Stimulated activated memory B cell treated with anti-CD40 and anti-IgM and Interleukin-4, amounts not matched to agents 10 μg/mL and 1 μg/mL and 100 μg/mL, for 72 hours (primary cell): ENCODE measurements at places on chromosomes 1 and 21.
A peak's percentile ranks its signal among the peaks of the same experiment; 100 is the strongest.

DNA sequence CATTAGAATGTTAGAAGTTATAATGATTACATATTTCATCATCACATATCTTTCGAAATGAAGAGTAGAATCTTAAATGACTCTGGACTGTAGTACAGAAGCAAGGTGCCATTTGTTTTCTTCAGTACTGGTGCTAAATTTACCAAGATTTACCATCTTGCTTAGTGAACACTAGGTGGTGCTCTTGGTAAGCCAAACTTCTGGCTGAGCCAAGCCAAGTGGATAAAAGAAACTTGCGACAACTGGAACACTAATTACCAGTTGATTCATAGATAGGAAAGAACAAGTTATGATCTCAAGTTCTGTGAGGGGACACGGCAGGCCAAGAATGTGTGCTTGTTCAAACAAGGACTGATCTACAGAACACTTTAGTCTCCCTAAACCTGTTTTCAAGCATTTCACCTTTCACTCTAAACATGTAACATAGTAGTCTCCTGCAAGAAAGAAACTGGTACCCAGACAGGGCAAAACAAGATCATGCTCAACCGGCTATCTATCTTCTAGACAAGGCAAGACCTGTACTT, 19.8 kb downstream of the SPRTN start:
- H3K36me3 ChIP-seq = peaks cover 8% of the 10 kb centered on the region
- ATAC-seq = peak; percentile 74
- H3K4me1 ChIP-seq = peaks cover 8% of the 10 kb centered on the region
- no peak overlapping the region for H3K27ac ChIP-seq
- no peaks in the 10 kb centered on the region for H3K27me3 ChIP-seq

DNA sequence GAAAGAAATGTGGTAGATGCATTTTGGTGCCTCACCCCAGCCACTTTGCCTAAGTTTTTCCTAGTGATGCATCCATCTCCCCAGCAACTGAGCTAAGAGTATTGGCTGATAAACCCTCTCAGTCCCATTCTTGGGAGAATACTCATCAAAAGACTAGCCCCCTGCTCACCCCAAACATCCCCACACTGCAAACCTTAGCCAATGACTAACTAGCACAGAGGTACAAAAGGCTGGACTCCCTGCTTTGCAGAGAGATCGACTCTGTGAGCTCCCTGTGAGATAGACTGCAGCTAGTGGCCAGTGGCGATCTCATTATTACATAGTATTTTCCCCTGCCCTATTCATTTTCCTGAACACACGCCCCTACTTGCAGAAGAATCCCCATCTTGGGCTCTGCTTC, 155.3 kb downstream of the HHIPL2 start:
- H3K4me1 ChIP-seq = no peaks in the 10 kb centered on the region
- no peak for ATAC-seq
- H3K4me3 ChIP-seq = no peak overlapping the region
- peaks cover 41% of the 10 kb centered on the region for H3K27me3 ChIP-seq
- H3K27ac ChIP-seq = no peak overlapping the region

- H3K27ac ChIP-seq = no peak overlapping the region
- H3K4me3 ChIP-seq = no peak overlapping the region
- ATAC-seq = no peak
- no peaks in the 10 kb centered on the region for H3K4me1 ChIP-seq
These were observed 135.5 kb downstream of the GLIS1 start for GRCh38 chr1:53603431-53603830.

DNA sequence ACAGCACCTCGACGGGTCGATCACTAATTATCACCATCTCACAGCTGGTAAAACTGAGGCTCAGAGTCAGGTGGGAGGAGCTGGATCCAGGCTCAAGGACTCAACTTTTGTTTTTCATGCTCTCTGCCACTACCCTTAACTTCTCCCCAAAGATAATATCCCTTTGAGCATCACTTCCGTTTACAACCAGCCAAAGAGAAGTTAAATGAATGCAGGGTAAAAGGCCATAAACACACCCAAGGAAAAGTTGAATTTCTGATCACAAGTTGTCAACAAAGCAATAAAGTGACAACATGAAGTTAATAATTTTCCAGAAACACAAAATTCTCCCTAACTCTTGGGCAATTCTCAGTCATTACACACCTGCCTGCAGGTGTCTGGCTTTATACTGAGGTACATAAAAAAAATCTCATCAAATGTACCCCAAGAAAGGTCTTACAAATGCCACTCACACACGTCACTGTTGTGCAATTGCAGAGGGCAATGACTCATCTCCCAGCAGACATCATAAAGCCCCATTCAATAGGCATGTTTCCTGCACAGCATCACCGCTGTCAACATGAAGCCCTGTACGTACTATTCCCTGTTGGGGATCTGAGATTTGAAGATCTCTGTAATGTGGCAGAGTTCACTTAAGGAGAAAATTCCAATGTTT, 3.4 kb downstream of the OR2T11 start:
- no peak overlapping the region for H3K4me3 ChIP-seq
- no peak overlapping the region for H3K27ac ChIP-seq
- ATAC-seq = no peak
- H3K4me1 ChIP-seq = peaks cover 7% of the 10 kb centered on the region

GRCh38 chr1:152111515-152111968, 3.7 kb downstream of the TCHH start:
- ATAC-seq = no peak
- peaks cover 5% of the 10 kb centered on the region for H3K27me3 ChIP-seq
- H3K27ac ChIP-seq = no peak overlapping the region
- no peak overlapping the region for H3K4me3 ChIP-seq
- H3K4me1 ChIP-seq = no peaks in the 10 kb centered on the region
- H3K36me3 ChIP-seq = no peaks in the 10 kb centered on the region

DNA sequence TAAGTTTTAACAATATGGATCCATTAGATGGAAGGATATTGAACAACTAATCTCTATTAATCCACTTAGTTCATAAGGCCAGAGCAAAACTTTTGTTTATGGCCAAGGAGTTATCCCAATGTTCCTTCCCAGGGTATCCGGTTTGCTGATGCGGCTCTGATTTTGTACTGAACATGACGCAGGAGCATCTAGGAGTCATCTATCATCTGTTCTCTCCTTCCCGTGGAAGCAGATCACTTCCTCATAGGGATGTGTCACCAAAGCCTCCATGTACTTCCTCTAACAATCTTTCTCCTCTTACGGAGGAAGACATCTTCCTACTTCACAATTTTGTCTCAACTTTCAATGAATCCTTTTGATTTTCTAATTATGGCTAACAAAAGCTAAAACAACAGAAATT, 206.6 kb downstream of the APP start:
- H3K36me3 ChIP-seq = peaks cover 7% of the 10 kb centered on the region
- H3K4me3 ChIP-seq = no peak overlapping the region
- ATAC-seq = no peak
- H3K27ac ChIP-seq = no peak overlapping the region

DNA sequence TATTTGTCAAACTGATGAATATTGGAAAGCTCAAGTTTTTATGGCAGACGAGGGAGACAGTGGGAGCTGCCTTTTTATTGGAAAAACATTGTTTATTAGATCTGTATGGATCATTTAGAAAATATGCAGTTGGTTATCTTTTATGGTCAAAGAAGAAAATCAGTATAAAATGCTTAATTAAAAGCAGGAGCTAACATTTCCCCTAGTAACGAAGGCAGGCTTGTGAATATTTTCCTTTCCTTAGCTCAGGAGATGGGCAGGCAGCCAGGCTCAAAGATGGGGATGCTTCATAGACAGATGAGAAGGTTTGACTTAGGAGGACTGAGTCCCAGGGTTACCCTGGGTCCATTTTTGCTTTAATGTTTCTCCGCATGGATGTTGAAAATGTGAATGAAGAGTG, 26.0 kb downstream of the ROR1 start:
- H3K27ac ChIP-seq = no peak overlapping the region
- no peaks in the 10 kb centered on the region for H3K36me3 ChIP-seq
- H3K4me3 ChIP-seq = no peak overlapping the region
- peaks cover 12% of the 10 kb centered on the region for H3K27me3 ChIP-seq
- no peak for ATAC-seq

- peaks cover 9% of the 10 kb centered on the region for H3K27me3 ChIP-seq
- H3K4me3 ChIP-seq = no peak overlapping the region
- H3K27ac ChIP-seq = no peak overlapping the region
- peaks cover 8% of the 10 kb centered on the region for H3K4me1 ChIP-seq
- ATAC-seq = no peak
- no peaks in the 10 kb centered on the region for H3K36me3 ChIP-seq
These were observed 68.5 kb downstream of the RBM11 start for GRCh38 chr21:14284481-14284880.

DNA sequence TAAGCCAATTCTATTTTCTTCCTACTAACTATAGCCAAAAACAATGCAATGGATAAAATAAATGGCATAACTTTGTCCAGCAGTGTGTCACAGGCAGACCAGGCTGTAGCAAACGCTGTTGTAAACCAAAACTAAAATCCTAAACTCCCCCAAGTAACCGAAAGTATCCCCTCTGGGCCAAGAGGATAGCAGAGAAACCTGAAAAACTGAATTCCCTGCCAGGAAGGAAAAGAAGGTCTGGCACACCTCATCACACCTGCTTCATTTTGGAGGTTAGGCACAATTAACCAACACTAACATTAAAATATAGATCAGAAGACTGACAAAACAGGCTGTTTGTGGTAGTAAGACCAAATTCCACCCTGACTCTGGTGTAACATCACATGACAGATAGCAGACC, 356.8 kb upstream of the C1orf87 start:
- no peaks in the 10 kb centered on the region for H3K27me3 ChIP-seq
- H3K36me3 ChIP-seq = no peaks in the 10 kb centered on the region
- H3K27ac ChIP-seq = no peak overlapping the region
- no peak overlapping the region for H3K4me3 ChIP-seq
- ATAC-seq = no peak
- no peaks in the 10 kb centered on the region for H3K4me1 ChIP-seq

DNA sequence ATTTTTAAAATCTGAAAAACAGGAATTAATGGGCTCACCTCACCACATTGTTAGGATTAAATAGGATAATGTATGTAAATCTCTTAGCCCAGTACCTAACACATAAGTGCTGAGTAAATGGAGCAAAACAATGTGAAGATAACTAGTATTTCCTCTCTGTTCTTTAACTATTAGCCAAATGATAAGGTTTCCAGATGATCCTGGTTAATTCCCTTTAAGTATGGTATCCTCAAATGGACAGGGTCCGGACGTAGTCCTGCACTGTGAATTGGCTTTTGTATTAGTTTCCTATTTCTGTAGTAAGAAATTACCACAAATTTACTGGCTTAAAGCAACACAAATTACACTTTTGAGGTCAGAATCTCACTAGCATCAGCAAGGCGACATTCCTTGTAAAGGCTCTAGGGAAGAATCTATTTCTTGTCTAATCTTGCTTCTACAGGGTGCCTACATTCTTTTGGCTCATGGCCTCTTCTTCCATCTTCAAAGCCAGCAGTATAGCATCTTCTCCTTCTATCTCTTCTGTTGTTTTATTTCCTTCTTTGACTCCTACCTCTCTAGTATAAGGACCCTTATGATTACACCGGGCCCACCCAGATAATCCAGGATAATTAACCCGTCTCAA, 17.1 kb downstream of the SCAF4 start:
- ATAC-seq = no peak
- peaks cover 82% of the 10 kb centered on the region for H3K4me1 ChIP-seq
- peaks cover 12% of the 10 kb centered on the region for H3K36me3 ChIP-seq
- peak overlapping the region; percentile 68 for H3K27ac ChIP-seq
- no peaks in the 10 kb centered on the region for H3K27me3 ChIP-seq
- no peak overlapping the region for H3K4me3 ChIP-seq

GRCh38 chr1:158800526-158800925, 19.5 kb upstream of the OR6N2 start:
- H3K36me3 ChIP-seq = no peaks in the 10 kb centered on the region
- no peak for ATAC-seq
- H3K27ac ChIP-seq = no peak overlapping the region
- H3K27me3 ChIP-seq = no peaks in the 10 kb centered on the region

GRCh38 chr1:68328490-68328889, 96.2 kb upstream of the WLS start:
- no peak for ATAC-seq
- no peak overlapping the region for H3K4me3 ChIP-seq
- H3K36me3 ChIP-seq = no peaks in the 10 kb centered on the region
- H3K27ac ChIP-seq = no peak overlapping the region

DNA sequence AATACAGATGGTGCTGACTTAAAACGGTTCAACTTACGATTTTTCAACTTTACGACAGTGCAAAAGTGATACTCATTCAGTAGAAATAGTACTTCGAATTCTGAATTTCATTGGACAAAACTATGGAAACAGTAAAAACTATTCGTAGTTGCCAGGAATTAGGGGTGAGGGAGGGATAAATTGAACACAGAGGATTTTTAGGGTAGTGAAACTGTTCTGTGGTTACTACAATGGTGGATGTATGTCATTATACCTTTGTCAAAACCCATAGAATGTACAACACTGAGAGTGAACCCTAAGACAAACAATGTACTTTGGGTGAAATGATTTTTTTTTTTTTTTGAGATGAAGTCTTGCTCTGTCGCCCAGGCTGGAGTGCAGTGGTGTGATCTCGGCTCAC, 7.5 kb downstream of the DDR2 start:
- no peaks in the 10 kb centered on the region for H3K27me3 ChIP-seq
- no peaks in the 10 kb centered on the region for H3K4me1 ChIP-seq
- no peak overlapping the region for H3K4me3 ChIP-seq
- H3K36me3 ChIP-seq = no peaks in the 10 kb centered on the region
- peak; percentile 55 for ATAC-seq

DNA sequence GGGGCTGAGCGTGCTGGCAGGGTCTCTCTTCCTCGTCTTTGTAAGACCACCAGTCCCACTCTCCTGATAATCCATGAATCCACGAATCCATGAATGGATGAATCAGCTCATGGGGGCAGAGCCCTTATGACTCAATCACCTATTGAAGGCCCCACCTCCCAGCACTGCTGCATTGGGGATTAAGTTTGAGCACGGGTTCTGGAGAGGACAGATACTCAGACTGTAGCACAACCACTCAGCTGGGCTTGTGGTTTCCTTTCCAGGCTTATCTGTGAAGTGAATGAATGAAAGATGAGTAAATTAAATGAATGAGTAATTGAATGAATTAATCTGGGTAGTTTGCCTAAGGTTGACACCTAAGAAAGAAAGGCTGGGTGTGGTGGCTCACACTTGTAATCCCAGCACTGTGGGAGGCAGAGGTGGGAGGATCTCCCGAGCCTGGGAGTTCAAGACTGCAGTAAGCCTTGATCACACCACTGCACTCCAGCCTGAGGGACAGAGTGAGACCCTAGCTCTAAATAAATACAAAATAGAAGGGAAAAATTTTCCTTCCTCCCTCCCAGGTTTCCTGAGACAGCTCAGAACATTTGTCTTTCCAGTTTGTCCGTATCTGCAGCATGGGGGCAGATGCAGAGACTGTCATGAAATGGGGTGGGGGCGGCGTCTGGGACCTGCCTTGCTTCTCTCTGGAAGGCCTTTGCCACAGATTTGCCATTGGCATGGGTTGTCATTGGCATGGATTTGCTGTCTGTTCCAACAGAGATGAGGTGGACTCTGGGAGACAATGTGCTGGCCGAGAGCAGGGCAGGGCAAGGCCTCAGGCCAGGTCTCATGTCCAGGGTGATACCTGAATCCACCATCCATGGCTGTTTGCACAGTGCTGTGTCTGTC, 187.7 kb upstream of the C1orf174 start:
- no peak overlapping the region for H3K4me3 ChIP-seq
- no peaks in the 10 kb centered on the region for H3K4me1 ChIP-seq
- no peak for ATAC-seq
- H3K27me3 ChIP-seq = peaks cover 23% of the 10 kb centered on the region
- no peaks in the 10 kb centered on the region for H3K36me3 ChIP-seq

GRCh38 chr1:32055416-32055815, 17.3 kb upstream of the TMEM39B start:
- no peak overlapping the region for H3K27ac ChIP-seq
- H3K4me1 ChIP-seq = peaks cover under 1% of the 10 kb centered on the region
- H3K4me3 ChIP-seq = no peak overlapping the region

- H3K36me3 ChIP-seq = peaks cover 12% of the 10 kb centered on the region
- H3K4me3 ChIP-seq = no peak overlapping the region
- ATAC-seq = no peak
- peak overlapping the region; percentile 53 for H3K27ac ChIP-seq
- H3K4me1 ChIP-seq = peaks cover 14% of the 10 kb centered on the region
These were observed 11.9 kb downstream of the PIGV start for GRCh38 chr1:26799479-26800142.
